Activated naive CD8-positive, alpha-beta T cell treated with anti-CD3 and anti-CD28 coated beads, Interleukin-2, amount 50 U/mL, for 16 hours (primary cell): ENCODE measurements at places on chromosomes 12 and 14.

- DNase-seq = no peak
These were observed 24.8 kb downstream of the SLC25A29 start for GRCh38 chr14:100281286-100282082.

- no peak for DNase-seq
These were observed 427.5 kb downstream of the SNAPC1 start for GRCh38 chr14:62189698-62190097.

DNA sequence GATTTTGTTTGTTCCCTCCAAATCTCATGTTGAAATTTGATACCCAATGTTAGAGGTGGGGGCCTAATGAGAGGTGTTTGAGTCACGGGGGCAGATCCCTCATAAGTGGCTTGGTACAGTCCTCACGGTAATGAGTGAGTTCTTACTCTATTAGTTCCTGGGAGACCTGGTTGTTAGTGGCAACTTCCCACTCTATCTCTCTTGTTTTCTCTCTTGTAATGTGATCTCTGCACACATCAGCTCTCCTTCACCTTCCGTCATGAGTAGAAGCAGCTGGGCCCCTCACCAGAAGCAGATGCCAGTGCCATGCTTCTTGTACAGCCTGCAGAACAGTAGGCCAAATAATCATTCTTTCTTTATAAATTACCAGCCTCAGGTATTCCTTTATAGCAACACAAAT is 29.6 kb upstream of the KCNK10 start:
- DNase-seq = no peak

GRCh38 chr14:53766601-53767000 is 190.0 kb downstream of the BMP4 start:
- no peak for DNase-seq

DNA sequence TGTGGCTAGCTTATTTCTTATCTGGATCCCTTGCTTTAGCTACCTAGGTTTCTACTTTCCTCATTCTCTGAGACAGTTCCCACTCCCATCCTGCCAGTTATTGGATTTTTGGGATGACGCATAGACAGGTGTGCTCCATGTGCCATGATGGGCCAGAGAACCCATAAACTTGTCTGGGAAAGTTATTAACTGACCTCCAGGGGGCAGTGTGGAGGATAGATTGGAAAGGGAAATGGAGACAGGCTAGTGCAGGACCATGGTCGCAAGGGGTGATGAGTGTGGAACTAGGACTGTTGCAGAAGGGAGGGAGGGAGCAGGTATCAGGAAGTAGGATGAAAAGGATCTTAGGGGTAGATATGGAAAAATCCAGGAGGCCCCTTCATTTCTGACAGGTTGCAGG is 80.3 kb downstream of the ESRRB start:
- no peak for DNase-seq

DNA sequence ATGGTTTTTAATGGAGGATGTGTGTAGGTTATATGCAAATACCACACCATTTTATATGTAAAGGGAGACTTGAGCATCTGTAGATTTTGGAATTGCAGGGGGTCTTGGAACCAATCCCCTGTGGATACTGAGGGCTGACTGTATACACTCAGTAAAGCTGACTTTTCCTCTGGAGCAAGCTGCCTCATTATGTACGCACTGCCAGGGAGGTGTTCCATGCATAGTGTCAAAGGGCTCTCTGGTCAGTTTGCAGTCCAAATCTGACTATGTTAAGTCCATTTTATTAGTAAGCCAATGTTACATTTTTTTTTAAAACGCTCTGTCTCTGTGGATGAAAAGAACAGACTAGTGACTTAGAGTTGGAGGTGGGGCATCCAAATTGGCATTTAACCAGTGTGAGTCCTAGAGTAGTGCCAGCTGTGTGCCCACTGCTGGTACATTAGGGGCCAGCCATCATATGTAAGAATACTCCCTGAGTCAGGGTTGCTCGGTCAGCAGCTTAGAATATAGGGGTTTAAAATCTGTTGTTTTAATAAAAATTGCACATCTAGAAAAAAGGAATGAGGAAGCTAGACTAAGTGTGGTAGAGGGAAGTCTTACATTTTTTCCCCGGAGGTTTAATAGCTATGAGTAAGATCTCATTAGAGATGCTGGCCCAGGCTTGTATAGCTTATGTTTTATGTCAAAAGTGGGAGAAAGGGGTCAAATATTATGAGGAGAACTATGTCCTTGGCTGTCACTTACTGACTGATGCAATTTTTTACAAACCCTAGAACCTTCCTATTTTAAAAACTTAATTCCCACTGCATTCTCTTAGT is 87.0 kb downstream of the TESC start:
- DNase-seq = no peak

DNA sequence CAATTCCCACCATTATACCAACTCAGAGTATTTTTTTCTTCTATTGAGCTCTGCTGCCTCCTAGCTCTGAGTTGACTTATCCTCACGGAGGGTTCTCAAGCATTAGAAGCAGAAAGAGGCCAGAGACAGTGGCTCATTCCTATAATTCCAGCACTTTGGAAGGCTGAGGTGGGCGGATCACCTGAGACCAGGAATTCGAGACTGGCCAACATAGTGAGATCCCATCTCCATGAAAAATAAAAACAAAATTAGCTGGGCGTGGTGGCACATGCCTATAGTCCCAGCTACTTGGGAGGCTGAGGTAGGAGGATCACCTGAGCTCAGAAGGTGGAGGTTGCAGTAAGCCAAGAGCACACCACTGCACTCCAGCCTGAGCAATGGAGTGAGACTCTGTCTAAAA is 21.0 kb downstream of the HPD start:
- no peak for DNase-seq

DNA sequence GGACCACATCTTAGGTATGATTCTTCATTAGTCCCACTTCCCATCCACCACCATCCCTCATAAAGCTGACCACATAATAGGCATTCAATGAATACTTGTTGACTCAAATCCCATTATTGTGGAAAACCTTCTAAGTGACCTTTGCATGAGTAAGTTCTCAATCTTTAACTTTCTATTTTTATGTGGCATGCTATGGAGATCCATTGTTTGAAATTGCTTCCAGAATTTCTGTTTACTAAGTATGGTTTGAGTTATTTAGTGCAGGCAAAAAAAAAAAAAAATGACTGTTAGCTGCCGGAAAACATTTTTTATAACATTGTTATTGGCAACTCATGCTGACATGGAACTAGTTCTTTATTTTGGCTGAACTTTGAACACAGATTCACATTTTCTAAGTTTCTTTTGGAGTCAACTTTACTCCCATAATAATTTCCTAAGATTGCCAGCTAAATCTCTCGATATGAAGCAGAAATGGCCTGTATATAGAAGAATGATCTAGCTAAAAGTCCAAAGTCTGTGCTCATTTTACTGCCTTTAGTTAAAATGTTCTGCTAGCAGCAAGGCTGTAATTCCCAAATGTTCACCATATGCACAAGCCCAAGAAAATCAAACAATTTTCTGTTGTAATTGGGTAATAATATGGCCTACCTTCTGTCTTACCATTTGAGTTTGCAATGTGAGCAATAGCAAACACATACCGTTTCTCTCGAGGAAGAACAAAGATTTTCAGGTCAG is 77.9 kb downstream of the PTGER2 start:
- no peak for DNase-seq

DNA sequence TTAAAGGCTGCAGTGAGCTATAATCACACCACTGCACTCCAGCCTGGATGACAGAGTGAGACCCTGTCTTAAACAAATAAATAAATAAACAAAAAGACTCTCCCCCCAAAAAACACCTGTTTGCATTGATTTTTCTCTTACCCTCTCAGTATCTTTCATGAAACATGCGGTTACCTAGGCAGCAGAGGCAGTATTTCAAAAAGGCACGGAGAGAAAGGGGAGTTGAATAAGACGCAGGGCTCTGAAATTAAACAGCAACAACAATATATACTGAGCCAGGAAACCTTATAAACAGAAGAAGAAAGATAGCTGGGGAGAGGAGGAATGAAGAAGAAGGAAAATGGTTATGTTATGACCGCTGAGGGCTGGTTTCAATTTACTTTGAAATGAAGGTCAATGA is 277.6 kb downstream of the BTG1 start:
- DNase-seq = no peak

DNA sequence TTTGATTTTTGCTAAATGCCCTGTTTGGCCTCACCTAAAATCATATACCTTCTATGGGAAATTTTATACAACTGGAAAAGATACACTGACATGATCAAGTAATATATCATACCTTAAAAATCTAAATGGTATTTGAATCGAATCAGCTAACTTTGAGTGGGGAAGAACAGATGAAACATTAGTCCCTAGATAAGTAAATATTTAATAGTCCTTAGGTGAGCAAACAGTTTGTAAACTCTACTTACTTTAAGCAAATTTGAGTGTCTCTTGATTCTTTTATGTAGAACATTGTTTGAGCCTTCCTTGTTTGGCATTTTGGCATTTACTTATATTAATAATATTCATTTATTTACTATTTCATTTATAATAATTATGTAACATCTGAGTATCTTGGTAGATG is 195.7 kb upstream of the GARIN2 start:
- no peak for DNase-seq

GRCh38 chr12:22437031-22437806 is 102.7 kb upstream of the ST8SIA1 start:
- no peak for DNase-seq

GRCh38 chr12:4417936-4418335 is 27.7 kb downstream of the FGF6 start:
- DNase-seq = no peak

GRCh38 chr14:81550001-81550637 is 16.5 kb upstream of the SEL1L start:
- DNase-seq = no peak

DNA sequence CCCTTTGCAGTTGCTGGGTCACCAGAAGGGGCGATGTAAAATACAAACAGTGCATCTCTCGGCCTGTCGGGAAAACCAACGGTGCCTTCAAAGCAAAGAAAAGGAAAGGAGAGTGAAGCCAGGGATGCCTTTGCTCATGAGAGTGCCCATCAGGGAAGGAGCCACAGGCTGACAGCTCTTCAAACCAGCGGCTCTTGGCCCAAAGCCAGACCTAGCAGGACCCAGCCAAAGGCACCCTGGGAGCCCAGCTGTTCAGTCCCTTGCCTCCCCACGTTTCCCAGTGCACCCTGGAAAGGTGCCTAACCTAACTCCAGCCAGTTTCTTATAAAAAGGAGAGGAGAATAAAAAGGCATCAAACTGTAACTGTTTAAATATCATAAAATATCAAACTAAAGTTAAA is 29.2 kb downstream of the PRMT8 start:
- DNase-seq = no peak

DNA sequence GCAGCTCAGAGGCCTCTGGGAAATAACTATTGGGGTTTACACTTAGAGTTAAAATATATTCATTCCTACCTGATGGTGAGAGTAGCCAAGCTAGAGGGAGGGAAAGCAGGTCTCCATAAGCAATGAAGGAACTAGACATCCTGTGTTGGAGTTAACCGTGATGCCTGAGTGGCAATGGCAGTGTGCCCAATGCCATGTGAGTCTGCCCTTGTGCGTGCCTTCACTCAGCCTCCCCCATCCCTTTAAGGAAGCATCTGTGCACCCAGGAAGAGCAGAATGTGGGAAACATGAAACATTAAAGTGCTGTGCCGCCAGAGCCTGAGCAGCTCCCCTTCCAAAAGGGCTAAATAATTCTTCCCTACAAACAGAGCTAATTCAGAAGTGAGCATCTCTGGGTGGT is 76.3 kb downstream of the COX16 start:
- DNase-seq = no peak

DNA sequence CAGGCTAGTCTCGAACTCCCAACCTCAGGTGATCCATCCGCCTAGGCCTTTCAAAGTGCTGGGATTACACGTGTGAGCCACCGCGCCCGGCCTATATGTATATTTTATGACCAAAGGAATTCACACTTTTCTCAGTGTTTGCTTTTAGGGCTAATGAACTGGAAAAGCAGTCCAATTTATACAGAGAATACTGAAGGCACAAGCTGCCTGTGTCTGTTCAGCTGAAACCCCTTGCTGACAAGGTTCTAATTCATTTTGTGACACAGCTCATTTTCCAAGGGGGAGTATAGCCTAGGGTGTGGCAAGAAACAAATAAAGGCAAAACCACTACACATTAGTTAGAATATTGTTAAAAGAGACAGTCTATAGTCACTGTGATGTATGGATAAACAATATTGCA is 18.3 kb upstream of the NEMF start:
- DNase-seq = no peak

DNA sequence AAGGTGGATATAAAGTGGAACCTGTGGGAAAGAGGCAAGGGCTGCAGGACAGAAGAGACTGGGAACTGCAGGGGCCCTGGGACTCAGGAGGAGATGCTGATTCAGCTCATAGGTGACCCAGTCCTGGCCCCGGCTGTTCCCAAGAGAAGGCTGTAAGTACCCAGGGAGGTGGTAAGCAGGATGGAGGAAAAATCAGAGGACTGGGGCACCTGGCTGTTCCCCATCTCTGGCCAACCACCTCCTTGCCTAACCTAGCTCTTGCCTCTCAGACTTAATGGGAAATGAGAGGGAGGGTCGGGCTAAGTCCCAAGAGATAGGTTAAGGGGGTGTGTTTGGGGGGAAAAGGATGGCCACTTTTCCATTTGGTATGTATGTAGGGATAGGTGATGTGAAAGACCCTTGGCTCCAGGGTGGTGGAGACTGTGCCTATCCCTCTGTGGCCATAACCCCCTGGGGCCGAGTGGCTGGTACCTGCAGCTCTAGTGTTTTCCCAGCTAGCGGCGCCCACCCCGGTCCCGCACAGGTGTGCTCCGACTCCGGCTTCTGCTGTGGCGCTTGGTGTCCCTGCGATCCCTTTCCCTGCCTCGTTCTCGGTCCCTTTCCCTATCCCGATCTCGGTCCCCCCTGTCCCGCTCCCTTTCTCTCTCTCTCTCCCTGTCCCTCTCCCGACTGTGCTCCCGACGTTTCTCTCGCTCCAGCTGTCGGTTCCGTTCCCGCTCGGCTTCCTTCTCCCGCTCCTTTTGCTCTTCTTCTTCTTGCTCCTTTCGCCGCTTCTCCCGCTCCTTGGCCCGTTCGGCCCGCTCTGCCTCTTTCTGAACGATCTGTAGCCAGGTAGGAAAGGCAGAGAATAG is 1.6 kb upstream of the CDH24 start:
- DNase-seq = no peak

- DNase-seq = no peak
These were observed 198.3 kb downstream of the PHLDA1 start for GRCh38 chr12:75833268-75833667.

- no peak for DNase-seq
These were observed 202.7 kb downstream of the FBXL14 start for GRCh38 chr12:1391722-1392121.

GRCh38 chr14:102663440-102663839 is 71.0 kb downstream of the RCOR1 start:
- no peak for DNase-seq

- no peak for DNase-seq
These were observed 15.6 kb upstream of the SRGAP1 start for GRCh38 chr12:63828867-63829266.
